Activated CD4-positive, CD25-positive, alpha-beta regulatory T cell treated with anti-CD3 and anti-CD28 coated beads, Interleukin-2, amount 50 U/mL, for 72 hours (primary cell): ENCODE measurements at places on chromosomes 16 and 17.
A peak's percentile ranks its signal among the peaks of the same experiment; 100 is the strongest.

DNA sequence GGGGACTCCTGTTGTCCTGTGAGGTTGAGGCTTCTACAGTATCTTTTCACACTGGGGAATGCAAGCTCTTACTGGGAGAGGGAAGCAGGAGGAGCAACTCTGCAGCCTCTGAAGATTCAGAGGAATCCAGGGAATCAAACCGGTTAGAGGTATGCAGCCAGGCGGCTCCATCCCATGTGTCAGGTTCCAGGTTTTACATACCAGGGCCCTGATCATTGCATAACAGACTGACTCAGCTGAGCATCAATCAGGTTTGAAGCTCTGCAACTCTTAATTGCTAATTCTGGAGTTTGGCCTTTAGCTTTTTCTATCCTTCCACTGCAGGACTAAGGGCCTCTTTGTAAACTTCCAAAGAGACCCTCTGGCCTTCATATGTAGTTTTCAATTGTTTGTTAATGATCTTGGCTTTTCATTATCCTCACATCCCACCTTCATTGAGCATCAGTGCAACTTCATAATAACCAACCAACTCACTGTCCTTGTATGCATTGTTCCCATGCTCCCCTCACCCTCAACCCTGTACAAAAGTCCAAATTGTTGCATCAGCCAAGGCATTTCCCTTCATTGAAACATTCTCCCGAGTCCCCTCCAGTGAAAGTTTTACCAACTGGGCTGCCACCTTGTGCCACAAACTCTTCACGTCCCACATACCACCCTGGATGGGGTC, 59.7 kb upstream of the DHX40 start:
- no peak for DNase-seq

DNA sequence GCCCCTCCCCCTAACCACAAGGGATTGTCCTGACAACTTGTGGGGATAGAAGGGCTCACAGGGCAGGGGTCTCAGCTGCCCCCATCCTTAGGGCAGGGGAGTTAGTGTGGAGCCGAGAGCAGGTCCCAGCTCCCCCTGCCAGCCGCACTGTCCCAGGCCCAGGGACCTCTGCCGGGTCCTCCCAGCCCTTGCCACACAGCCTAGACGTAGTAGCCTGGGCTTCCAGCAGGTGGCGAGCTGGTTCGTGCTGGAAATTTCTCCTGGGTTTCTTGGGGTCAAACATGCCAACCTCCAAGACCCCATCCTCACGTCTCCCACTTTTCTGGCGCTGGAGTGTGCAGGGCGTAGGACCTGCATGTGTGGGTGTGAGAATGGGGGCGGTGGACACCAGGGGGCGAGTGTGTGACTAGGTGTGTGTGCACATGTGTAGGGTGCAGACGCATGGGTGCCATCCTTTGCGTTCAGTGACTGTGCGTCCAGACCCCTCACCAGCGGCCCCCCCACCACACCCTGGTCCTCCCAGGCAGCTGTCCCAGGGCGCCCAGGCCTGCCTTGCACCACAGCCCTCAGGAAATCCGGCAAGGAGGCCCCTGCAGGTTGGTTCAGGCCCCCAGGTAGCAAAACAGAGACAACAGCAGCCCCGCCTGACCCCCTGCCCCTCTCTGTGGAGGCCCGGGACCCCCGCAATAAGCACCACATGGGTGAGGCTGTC, 29.5 kb downstream of the SBK1 start:
- DNase-seq, result peak; percentile 55

DNA sequence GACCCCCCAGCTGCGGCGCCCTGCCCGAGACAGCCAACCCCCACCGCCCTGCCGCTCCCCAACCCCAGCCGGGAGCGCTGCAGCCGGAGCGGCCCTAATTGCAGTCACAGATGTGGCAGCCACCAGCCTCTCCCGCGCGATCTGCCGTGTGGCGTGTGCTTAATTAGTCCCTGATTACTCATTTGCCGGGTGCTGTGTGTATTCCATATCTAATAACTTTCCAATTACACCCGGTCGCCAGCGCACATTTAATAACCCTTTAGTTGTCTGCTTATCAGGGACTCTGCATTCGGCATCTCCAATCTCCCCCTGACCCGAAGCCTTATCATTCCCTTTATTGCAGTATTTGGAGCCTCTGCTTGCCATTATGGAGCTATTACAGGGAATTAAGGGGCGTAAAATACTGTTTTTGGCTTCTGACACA, 236.7 kb upstream of the CIBAR2 start:
- no peak for DNase-seq

- DNase-seq, result no peak
Measured at GRCh38 chr17:64242633-64243032, 20.4 kb downstream of the TEX2 start.

- DNase-seq, result no peak
Measured at GRCh38 chr17:57092779-57093178, 7.7 kb downstream of the AKAP1 start.

DNA sequence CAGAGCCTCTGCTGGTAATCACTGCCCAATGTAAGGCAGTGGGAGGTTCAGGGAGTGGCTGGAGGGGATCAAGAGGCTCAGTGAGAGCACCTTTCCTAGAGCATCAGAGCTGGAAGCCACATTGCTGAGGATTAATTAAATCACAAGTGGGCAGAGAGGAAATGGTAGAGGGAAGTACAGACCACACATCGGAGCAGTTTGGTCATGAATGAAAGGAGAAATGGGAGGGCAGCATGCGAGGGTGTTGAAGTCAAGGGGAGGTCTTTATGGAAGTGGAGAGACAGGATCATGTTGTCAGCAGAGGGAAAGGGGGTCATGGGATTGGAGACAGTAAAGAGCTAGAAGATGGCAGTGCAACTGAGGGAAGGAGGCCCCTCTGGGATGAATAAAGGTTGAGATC, 2.3 kb downstream of the CCL17 start:
- DNase-seq, result no peak

DNA sequence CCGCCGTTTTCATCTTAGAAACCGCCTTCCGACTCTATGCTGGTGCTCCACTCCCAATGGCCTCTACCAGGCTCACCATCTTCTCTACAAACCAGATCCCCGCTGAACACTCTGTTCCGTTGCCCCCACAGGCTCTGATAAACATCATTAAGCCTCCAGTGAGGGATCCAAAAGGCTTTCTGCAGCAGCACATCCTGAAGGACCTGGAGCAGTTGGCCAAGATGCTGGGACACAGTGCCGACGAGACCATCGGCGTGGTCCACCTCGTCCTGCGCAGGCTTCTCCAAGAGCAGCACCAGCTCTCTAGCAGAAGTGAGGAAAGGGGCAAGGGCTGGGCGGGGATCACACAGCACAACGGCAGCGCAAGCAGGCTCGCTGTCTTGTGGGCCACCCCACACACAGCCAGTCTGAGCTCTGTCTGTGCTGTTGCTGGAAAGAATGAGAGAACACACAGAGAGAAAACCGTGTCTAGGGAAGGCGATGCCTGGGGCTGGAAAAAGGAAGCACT, 33.5 kb upstream of the ENDOV start:
- DNase-seq, result no peak

DNA sequence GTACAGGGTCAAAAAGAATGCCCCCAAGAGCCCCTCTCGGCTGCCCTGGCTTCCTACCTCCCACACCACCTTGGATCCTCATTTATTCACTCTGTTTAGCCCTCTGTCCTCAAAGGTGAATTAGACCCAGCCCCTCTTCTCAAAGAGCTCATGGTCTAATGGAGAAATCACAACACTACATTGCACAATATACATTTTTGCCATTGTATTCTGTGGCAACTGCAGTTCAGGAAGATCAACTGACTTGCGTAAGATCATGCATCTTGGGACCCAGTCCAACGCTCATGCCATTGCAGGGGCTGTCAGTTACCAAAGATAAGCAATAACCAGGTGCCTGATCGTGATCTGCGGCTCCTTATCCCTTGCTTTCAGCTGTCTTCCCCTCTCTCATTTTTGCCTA, 1.4 kb downstream of the KRT38 start:
- no peak for DNase-seq

- DNase-seq, result no peak
Measured at GRCh38 chr16:51408357-51408756, 257.3 kb upstream of the SALL1 start.

GRCh38 chr16:19382084-19382801, 35.4 kb upstream of the TMC5 start:
- no peak for DNase-seq

GRCh38 chr17:80969030-80969673, 22.5 kb upstream of the CHMP6 start:
- no peak for DNase-seq
